HFFc6 (cell line): ENCODE measurements at places on chromosomes 2 and 18.
A peak's percentile ranks its signal among the peaks of the same experiment; 100 is the strongest.

- DNase-seq = no peak
Observed at GRCh38 chr2:98160554-98160953, 73.6 kb downstream of the VWA3B start.

DNA sequence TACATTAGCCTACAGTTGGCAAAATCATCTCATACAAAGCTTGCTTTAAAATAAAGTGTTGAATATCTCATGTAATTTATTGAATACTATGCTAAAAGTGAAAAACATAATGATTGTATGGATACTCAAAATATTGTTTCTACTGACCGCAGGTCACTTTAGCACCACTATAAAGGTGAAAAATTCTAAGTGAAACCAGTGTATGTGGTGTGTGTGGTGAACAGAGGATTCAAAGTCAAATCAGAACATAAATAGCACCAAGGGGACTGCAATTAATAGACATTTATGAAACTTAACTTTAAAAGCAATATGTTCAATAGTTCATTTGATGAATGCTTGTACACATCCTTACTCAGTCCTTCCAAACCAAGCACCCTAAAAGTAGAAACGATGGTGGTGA, 145.8 kb downstream of the AKAIN1 start:
- no peak for DNase-seq

- no peak for DNase-seq
Observed at GRCh38 chr2:197308585-197308984, 2.0 kb downstream of the ANKRD44 start.

- no peak for DNase-seq
Observed at GRCh38 chr2:146677280-146677679, 1167.5 kb upstream of the ACVR2A start.

GRCh38 chr2:209005371-209005770, 418.5 kb upstream of the MAP2 start:
- no peak for DNase-seq

DNA sequence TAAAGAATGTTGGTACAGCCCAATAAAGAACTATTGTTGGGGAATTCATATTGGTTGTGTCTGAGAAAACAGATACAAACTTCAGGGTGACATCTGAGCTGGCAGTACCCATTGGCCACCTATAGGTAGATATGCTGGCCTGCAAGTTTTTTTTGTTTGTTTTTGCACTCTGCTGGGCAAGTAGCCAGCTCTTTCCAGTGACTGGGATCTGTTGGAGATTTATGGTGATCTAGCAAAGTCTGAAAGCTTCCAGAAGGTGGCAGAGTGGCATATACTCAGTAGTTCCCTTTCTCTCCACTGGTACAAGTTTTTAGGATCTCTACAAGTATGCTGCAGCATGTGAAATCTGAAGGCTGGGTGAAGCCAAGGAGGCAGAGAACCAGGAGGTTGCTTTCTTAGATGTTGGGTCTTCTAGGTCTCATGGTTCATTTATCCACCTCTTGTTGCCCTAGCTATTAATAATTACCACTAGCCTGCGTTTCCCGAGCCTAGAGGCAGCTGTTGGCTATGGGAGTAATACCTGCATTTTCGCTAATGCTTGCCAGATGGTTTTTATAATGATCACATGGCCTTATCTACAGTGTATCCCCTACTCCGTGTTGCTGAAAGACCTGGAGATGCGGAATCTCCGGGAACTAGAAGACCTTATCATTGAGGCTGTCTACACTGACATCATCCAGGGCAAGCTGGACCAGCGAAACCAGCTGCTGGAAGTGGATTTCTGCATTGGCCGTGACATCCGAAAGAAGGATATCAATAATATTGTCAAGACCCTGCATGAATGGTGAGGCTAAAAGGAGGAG, 9.5 kb downstream of the COPS7B start:
- peak; percentile 93 for DNase-seq

DNA sequence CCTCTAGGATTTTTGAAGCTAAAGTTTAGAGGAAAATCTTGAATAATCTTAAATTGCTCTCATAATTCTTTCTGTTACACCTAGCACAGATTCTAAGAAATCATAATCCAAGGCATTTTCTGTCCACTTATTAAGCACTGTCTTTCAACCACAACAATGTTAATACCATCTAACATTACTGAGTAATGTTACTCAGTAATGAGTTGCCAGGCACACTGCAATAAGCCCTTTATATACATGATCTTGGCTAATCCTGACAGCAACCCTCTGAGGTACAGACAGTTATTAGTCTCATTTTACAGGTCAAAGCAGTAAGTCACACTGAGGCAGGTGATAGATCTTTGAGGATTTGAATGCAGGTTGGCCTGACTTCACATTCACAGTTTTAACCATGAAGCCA, 291.9 kb downstream of the ALK start:
- DNase-seq = no peak

DNA sequence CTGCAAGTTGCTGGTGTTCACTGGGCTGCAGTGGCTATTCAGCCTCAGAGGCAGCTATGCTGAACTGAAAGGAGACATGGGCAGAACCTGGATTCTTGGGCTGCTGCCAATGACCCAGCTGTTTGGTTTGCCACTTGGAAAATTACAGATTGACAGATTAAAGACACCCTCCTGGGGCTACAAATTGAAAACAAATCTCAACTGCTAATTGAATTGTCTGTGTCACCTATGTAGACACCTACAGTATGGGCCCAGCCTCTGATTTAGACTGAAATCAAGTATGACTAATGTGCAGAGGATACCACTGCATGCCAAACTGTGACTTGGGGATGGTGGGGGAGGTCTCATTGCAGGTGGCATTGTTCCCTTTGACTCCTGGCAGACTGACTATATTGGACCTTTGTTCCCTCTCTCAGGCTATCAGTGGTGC, 42.8 kb downstream of the ITSN2 start:
- DNase-seq = no peak

- DNase-seq = peak; percentile 15
Observed at GRCh38 chr2:151575338-151575737, 158.9 kb downstream of the NEB start.

- peak; percentile 17 for DNase-seq
Observed at GRCh38 chr2:82790206-82791021, 1668.7 kb downstream of the SUCLG1 start.

DNA sequence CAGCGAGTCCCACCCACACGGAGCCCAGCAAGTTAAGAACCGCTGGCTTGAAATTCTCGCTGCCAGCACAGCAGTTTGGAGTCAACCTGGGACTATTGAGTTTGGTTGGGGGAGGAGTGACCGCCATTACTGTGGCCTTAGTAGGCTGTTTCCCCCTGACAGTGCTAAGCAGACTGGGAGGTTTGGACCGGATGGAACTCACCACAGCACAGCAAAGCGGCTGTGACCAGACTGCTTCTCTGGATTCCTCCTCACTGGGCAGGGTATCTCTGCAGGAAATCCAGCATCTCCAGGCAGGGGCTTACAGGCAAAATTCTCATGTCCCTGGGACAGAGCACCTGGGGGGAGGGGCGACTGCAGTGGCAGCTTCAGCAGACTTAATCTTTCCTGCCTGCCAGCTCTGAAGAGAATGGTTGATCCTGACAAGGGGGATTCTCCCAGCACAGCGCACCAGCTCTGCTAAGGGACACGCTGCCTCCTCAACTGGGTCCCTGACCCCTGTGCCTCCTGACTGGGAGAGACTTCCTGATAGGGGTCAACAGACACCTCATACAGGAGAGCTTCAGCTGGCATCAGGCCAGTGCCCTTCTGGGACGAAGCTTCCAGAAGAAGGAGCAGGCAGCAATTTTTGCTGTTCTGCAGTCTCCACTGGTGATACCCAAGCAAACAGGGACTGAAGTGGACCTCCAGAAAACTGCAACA, 425.4 kb downstream of the NYAP2 start:
- DNase-seq = no peak

GRCh38 chr2:9355716-9356115, 67.6 kb downstream of the ITGB1BP1 start:
- DNase-seq = no peak

GRCh38 chr18:59940068-59940467, 40.3 kb downstream of the PMAIP1 start:
- DNase-seq = no peak

DNA sequence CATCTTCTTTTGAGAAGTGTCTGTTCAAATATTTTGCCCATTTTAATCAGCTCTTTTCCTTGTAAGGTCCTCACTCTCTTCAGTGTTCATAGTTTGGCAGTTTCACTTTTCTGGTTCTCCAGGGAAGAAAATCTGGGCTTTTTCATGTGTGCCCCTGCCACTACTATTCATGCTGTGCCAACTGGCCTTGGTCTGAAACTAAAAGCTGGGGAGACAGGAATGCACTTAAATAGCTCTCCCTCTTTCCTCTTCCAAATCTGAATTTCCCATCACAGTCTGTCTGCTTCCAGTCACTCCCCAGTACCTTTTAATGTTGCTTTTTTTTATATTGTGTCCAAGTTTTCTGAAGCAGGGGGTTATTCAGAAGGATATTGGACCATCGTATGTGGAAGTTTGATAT, 574.3 kb upstream of the POU3F3 start:
- no peak for DNase-seq

- DNase-seq = no peak
Observed at GRCh38 chr2:158407031-158407430, 49.5 kb downstream of the CCDC148 start.

- no peak for DNase-seq
Observed at GRCh38 chr2:28009732-28010131, 119.2 kb downstream of the BABAM2 start.

DNA sequence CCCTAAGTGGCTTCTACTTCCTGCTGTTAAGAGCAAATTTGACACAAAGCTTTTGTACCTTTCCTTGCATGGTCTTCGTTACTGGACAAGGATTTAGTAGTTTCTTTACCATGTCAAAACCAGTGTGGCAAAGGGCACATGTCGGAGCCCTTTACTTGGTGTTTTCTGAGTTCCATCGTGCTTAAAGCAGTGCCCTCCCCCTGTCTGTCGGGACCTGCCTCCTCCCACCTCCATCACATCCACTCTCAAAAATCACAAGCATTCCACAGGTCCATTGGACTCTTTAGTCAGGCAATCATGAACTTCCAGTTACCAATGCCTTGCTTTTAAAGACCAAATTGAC, 763 bp downstream of the CCDC141 start:
- no peak for DNase-seq

DNA sequence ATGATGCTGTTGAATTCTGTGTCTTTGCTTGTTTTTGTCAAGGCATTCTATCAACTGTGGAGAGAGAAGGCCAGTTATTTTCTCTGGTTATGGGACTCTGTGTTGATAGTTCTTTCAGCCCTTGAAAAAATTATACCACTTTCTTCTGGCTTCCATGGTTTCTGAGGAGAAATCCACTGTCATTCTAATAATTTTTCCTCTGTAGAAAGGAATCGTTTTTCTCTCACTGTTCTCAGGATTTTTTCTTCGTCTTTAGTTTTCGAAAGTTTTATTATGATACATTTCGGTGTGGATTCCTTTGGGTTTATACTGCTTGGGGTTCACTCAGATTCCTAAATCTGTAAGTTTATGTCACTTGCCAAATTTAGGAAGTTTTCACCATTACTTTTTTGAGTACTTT, 6.6 kb downstream of the GALNT1 start:
- DNase-seq = no peak

GRCh38 chr2:231905026-231905425, 21.2 kb downstream of the NPPC start:
- DNase-seq = no peak

DNA sequence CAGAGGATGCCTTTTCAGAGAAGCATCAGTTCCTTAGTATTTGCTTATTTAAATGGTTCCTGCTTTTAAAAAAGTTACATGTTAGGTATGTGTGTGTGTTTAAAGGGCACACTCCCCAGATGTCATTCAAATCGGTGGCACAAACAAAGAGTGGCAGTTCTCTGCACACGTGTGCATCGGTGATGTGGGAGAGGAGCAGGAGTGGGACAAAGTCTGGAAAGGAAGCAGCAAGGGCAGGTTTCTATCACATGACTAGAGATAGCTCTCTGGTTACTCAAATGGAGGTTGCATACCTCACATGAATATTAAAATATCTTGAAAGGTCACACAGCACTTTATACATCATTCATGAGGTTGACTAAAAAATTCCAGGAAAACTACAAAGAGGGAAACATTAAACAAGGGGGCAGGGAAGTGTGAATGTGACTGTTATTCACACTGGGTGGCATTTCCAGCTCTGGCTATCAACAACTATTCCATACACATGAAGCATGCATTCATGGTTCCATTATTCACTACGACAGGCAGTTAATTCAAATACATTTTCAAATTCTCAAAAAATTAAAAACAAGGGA, 64.7 kb downstream of the SEPTIN10 start:
- no peak for DNase-seq

- DNase-seq = no peak
Observed at GRCh38 chr2:111665551-111666116, 218.4 kb downstream of the ANAPC1 start.

DNA sequence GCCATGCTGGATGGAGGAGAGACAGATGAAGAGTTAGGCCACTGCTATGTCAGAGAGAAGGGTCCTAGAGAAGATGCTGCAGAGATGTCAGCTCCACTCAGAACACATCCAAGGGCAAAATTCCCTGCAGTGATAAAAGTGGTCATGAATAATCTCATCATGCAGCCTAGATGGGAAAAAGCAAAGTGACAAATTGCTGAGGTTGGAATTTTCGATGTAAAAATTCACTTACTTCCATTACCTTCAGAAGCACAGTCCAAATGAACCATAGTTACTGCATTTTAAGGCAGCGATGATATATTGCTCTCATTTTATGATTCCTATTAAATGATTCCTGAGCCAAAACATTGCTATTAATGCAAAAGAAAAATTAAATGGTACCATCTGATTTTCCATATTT, 16.4 kb downstream of the ANKRD29 start:
- DNase-seq = no peak

DNA sequence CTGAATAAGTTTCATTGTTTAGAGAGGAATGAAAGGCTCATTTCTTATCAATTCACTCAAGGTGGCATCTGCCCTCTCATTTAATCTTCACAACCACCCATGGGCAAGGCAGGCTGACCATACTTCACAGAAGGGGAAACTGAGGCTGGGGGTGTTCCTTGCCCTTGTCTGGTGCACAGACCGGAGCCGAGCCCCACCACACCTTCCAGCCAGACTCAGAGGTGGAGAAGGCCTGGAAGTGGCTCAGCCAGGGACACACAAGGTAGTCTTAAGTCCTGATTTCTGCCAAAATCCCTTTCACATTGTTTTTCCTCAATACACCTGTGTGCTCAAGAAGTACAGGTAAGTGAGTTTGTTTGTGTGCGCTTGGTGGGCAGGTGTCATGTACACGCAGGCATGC, 111.9 kb upstream of the TEX51 start:
- no peak for DNase-seq

- no peak for DNase-seq
Observed at GRCh38 chr18:74899554-74899953, 301.9 kb downstream of the ZNF407 start.

DNA sequence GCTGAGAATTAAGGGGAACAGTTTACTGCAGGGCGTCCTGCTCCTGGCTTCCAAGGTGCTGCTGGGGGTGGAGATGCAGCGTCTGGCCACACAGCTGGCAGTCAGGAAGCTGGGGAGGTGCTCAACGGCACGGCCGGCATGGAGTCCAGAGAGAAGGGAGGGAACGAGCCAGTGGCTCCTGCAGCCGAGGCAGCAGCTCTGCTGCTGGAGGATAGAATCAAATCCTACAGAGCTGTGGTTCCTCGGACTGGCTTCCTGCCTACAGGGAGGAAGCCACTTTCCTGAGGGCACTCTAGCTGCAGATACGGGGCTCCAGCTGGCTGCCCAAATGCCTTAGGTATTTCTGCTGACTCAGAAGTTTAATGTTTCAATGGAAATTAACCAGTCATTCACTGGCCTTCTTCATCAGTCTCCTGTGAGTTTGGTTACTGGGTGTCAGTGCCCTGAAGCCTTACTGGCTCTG, 266.3 kb downstream of the TWIST2 start:
- peak; percentile 16 for DNase-seq
